Lower lobe of right lung (tissue), 2 donors: ENCODE measurements at places on chromosomes 11 and 22. TPM values are rescaled to one million over a fixed set of nuclear protein-coding genes. Genes with fewer than 3 reads are reported as not detected.

The HTATIP2 gene
- 54.4 TPM for total RNA-seq

The TMEM45B gene
- total RNA-seq, result 13.8 TPM

The RASL10A gene
- total RNA-seq, result 0.83 TPM

The OR8K3 gene
- total RNA-seq, result not detected

The LMO1 gene
- total RNA-seq, result not detected

The TENM4 gene
- total RNA-seq, result 1.1 TPM

The TEX54 gene
- total RNA-seq, result not detected

DNA sequence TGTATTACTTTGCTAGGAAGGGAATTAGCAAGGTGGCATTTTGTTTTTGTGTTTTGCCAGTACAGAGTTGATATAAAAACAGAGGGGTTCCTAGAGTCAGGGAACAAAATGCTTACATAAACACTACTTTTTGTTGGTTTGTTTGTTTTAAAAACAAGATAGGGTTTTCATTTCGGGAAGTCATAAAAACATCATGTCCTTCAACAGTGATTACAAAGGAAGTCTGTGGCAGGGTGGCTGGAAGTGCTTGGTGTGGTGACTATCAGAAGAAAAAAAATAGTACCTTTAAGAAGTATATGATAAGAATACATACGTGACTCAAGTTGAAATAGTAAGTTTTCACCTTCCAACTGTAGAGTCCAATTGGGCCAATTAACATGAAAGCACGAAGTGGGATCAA is 1.2 kb upstream of the IL18 start:
- no peaks in the 10 kb centered on the region for H3K27me3 ChIP-seq
- H3K27ac ChIP-seq, result no peak overlapping the region
- H3K4me1 ChIP-seq, result peaks cover 24% of the 10 kb centered on the region
- no peak overlapping the region for H3K4me3 ChIP-seq
- no peaks in the 10 kb centered on the region for H3K36me3 ChIP-seq

GRCh38 chr11:9203691-9204311 is 61.3 kb downstream of the DENND5A start:
- no peak for DNase-seq
- no peak overlapping the region for H3K4me3 ChIP-seq
- no peak overlapping the region for H3K27ac ChIP-seq

DNA sequence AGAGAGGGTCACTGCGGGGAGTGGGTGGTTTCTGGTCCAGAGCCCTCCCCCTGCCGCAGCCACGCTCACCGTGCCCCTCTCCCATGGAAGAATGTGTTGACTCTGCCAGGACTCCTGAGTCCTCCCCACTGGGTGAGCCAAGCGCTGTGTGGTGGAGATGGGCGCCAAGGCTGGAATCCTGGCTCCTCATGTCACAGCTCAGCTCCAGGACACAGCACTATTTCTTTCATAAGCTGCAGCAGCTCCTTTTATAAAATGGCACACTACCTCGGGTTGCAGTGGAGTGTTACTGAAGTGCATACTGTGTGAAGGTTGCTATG is 83.9 kb downstream of the FEZ1 start:
- H3K4me3 ChIP-seq, result no peak overlapping the region
- H3K4me1 ChIP-seq, result no peaks in the 10 kb centered on the region
- no peaks in the 10 kb centered on the region for H3K36me3 ChIP-seq
- H3K27ac ChIP-seq, result no peak overlapping the region

GRCh38 chr11:36392196-36392595 is 96.1 kb downstream of the PRR5L start:
- peaks cover 16% of the 10 kb centered on the region for H3K36me3 ChIP-seq
- no peaks in the 10 kb centered on the region for H3K27me3 ChIP-seq
- H3K4me1 ChIP-seq, result peaks cover 45% of the 10 kb centered on the region
- no peak overlapping the region for H3K27ac ChIP-seq

- peaks cover 12% of the 10 kb centered on the region for H3K4me1 ChIP-seq
- DNase-seq, result no peak
- no peak overlapping the region for H3K4me3 ChIP-seq
- H3K36me3 ChIP-seq, result no peaks in the 10 kb centered on the region
These were observed 31.9 kb downstream of the RRAS2 start for GRCh38 chr11:14327116-14327515.

DNA sequence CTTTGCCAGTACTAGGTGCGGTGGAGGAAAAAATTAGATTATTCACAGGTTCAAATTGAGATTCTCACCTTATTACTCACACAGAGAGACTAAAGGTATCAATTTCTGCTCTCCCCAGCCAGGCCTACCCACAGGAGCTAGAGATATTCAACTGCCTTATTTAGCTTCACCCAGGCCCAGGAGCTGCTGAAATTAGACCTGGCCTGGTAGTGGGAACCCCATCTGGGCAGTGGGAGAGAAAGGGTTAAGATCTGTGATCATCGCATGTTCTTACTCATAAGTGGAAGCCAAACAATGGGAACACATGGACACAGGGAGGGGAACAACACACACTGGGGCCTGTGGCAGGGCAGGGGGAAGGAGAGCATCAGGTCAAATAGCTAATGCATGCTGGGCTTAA is 20.9 kb upstream of the MICAL2 start:
- no peaks in the 10 kb centered on the region for H3K27me3 ChIP-seq
- DNase-seq, result no peak

GRCh38 chr11:6196396-6196795 is 2.6 kb upstream of the OR52W1 start:
- H3K4me3 ChIP-seq, result no peak overlapping the region
- H3K27me3 ChIP-seq, result no peaks in the 10 kb centered on the region
- DNase-seq, result no peak

DNA sequence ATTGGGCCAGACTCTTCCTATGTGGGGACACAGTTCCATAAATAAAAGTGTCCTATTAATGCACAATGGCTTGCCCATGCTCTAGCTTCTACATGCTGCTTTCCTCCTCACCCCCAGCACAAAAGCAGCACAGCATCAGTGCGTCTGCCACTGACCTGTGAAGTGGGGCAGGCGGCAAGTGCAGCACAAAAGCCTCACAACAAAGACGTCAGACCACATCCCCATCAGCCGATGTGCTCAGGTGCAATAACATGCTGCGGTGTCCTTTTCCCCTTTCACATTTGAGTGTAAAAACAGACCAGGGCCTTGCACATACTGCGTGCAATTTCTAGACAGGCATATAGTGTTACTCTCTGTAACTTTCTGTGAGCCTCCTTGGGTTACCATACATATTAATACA is 12.8 kb downstream of the DKK3 start:
- H3K36me3 ChIP-seq, result no peaks in the 10 kb centered on the region
- H3K4me1 ChIP-seq, result no peaks in the 10 kb centered on the region
- no peak overlapping the region for H3K27ac ChIP-seq
- no peak overlapping the region for H3K4me3 ChIP-seq
- no peaks in the 10 kb centered on the region for H3K27me3 ChIP-seq

- H3K4me1 ChIP-seq, result no peaks in the 10 kb centered on the region
- no peak for DNase-seq
- peaks cover 98% of the 10 kb centered on the region for H3K36me3 ChIP-seq
- H3K4me3 ChIP-seq, result no peak overlapping the region
- no peaks in the 10 kb centered on the region for H3K27me3 ChIP-seq
These were observed 52.0 kb upstream of the CHRNA10 start for GRCh38 chr11:3723014-3723708.

GRCh38 chr22:50422961-50423815 is 51.6 kb downstream of the SBF1 start:
- no peaks in the 10 kb centered on the region for H3K27me3 ChIP-seq
- H3K36me3 ChIP-seq, result peaks cover 99% of the 10 kb centered on the region
- DNase-seq, result no peak
- H3K4me3 ChIP-seq, result no peak overlapping the region
- no peak overlapping the region for H3K27ac ChIP-seq

DNA sequence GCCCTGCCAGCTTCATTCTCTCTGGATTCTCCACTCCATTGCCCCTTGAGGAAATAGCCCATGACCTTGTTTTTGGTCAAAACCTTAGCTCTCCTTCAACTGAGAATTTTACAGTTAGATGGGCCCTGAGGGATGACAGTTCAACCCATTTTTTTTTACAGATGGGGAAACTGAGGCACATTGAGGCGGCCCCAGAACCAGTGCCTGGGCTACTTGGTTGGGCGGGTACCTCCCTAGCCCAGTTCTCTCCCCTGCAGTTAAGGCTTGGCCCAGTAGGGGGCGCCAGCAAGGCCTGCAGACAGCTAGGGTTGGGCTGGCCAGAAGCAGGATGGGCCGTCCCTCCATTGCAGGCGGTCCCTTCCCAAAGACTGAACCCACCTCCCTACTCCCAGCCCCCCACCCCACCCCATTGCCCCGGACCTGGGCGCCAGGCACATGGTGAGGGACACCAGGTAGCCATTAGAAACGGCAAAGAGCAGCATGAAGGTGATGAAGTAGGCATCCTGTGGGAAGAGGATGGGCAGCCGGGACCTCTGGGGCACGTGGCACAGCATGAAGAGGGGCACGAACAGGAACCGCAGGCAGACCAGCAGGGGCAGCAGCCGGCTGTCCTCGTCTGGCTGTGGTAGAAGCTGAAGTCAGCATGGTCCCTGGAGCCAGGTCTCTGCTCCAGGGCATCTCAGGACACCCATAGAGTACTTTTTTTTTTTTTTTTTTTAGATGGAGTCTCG is 7.6 kb downstream of the SLC29A2 start:
- H3K4me1 ChIP-seq, result peaks cover 15% of the 10 kb centered on the region
- H3K36me3 ChIP-seq, result no peaks in the 10 kb centered on the region

GRCh38 chr22:41862530-41863266 is 29.8 kb downstream of the SREBF2 start:
- H3K4me1 ChIP-seq, result peaks cover 25% of the 10 kb centered on the region
- DNase-seq, result no peak
- H3K27me3 ChIP-seq, result no peaks in the 10 kb centered on the region
- H3K27ac ChIP-seq, result peak overlapping the region; percentile 73

DNA sequence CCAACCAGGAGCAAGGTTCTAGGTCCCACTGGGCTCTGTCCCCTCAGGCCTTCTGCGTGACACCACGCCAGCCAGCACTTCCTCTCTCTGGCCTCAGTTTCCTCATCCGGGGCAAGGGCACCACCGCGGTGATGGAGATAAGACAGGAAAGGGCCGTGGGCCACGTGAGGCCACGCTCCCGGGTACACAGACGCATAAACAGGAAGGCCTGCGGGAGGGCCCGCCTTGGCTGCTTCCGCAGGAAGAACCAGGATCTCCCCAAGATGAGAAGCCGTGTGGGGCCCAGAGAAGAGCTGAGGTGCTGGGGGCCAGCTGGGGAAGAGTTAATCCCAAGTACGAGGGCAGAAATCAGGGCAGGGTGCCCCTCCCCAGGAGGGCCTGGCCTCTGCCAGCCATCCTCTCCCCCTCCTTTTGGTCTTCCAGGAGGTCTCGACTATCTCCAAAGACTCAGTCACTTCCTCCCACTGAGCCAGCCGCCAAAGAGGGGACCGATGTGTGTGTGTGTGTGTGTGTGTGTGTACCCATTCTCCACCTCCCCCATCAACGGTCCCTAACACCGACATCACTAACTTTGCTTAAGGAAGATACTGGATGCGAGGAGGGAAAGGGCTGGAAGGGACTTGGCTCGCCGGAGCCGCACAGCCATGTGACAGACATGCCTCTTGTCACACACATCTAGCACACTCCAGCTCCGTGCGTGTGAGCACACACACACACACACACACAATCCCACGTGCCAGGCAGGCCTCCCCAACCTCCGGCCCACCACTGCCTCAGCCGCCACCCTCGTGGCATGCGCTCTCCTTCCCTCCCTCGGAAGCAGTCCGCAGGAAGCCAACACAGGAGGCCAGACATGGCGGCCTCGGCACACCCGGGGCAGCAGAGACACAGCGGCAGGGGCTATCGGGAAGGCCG is 1.4 kb downstream of the MFNG start:
- H3K36me3 ChIP-seq, result peaks cover 7% of the 10 kb centered on the region
- H3K27me3 ChIP-seq, result no peaks in the 10 kb centered on the region
- DNase-seq, result peak; percentile 95
- peaks cover 41% of the 10 kb centered on the region for H3K4me1 ChIP-seq

GRCh38 chr22:46726066-46726985 is 11.7 kb downstream of the CERK start:
- H3K4me1 ChIP-seq, result peaks cover 16% of the 10 kb centered on the region
- H3K27ac ChIP-seq, result no peak overlapping the region
- H3K4me3 ChIP-seq, result no peak overlapping the region
- H3K27me3 ChIP-seq, result no peaks in the 10 kb centered on the region
- DNase-seq, result no peak

DNA sequence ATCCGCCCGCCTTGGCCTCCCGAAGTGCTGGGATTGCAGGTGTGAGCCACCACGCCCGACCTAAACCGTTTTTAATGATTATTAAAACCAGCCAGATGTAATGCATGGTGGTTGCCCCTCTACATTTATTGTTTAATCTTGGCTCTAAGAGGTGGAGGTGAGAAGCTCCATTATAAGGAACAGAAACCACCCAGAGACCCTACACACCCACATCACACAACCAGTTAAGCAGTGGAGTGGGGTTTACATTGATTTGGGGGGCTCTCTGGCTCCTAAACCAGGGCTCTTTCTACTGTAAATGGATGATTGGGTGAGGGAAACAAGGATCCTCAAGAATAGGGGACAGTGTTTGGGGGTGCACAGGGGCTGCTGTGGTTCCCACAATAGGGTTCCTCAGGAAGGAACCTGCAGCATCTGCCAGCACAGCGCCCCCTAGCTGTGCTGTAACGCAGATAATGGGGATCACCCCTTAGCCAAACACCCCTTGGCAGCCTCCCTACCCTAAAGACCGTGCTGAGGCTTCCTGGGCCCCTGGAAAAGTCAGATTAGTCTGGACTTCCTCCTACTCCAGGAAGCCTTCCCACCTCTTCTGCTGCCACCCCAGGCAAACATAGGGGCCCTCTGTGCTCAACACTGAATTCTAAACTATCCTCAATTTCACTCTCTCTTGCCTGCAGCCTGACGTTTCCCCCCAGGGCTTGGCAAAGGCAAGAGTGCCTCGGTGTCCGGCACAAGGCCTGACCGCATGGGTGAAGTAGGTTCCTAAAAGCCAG is 2.4 kb downstream of the MPST start:
- no peaks in the 10 kb centered on the region for H3K27me3 ChIP-seq
- H3K27ac ChIP-seq, result no peak overlapping the region
- H3K4me3 ChIP-seq, result peak overlapping the region; percentile 2
- peaks cover 65% of the 10 kb centered on the region for H3K4me1 ChIP-seq

- no peak overlapping the region for H3K27ac ChIP-seq
- no peaks in the 10 kb centered on the region for H3K36me3 ChIP-seq
- no peak overlapping the region for H3K4me3 ChIP-seq
These were observed 13.4 kb downstream of the APLNR start for GRCh38 chr11:57223601-57224000.

DNA sequence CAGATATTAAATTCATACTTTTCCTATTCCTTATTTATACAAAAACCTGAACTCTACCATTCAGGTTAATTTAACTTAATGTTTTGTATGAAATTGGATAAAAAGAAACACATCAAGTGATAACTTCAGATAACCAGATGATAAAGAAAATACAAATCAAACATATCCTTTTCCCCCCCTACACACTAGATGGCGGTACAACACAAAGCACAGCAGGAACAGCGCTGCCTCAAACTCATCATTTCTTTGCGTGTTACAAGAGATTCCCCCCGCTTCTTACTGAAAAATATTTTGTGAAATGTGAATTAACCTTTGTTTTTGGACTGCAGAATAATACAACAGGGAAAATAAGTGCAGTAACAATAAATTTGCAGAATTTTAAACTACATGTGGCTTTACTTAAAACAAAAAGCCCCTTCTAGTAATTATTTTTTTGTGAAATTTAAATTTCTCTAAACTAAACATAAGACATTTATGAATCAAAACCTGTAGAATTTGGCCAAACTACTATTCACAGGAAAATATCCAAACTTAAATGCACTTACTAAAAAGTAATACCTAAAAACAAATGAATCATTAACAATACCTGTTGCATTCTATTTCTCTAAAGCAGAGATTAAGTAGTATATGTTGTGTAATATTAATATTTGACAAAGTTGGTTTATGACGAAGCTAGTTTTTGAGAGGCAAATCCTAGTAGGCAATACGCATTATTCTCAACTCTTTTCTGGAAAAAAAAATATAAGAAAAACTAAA is 74.4 kb downstream of the ARHGAP32 start:
- no peak overlapping the region for H3K27ac ChIP-seq
- no peaks in the 10 kb centered on the region for H3K4me1 ChIP-seq
- DNase-seq, result no peak
- H3K4me3 ChIP-seq, result no peak overlapping the region
- no peaks in the 10 kb centered on the region for H3K36me3 ChIP-seq
